CD4-positive, alpha-beta memory T cell (primary cell): ENCODE measurements at places on chromosomes 5 and 9.
A peak's percentile ranks its signal among the peaks of the same experiment; 100 is the strongest.

GRCh38 chr5:36363101-36363500 lies 61.4 kb upstream of the RANBP3L start:
- no peak for DNase-seq

DNA sequence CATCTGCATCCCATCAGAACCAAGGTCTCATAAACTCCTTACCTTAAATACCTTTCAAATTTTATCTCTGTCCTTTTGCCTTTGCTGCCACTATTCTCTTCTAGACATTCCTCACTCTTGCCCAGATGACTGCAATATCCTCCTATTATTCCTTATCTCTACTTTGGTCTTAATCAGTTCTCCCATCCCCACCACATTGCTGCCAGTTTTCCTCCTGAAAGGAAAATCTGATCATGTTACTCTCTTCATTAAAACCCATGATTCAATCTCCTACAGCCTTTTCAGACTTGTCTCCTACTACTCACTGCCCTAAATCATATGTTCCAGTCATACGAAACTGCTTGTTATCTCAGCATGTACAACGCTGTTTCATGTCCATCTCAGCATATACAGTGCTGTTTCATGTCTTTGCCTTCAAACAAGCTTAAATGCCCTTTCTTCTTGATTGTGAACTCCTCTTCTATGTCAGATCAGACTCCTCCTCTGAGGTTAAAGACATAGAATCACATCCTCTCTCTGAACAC lies 152.6 kb upstream of the FST start:
- no peak for DNase-seq

GRCh38 chr9:70519912-70520724 lies 105.7 kb upstream of the KLF9 start:
- DNase-seq: no peak

- DNase-seq: no peak
Measured at GRCh38 chr5:50768634-50769033, 102.2 kb downstream of the PARP8 start.

- DNase-seq: peak; percentile 76
Measured at GRCh38 chr5:159987031-159987674, 21.8 kb upstream of the TTC1 start.

DNA sequence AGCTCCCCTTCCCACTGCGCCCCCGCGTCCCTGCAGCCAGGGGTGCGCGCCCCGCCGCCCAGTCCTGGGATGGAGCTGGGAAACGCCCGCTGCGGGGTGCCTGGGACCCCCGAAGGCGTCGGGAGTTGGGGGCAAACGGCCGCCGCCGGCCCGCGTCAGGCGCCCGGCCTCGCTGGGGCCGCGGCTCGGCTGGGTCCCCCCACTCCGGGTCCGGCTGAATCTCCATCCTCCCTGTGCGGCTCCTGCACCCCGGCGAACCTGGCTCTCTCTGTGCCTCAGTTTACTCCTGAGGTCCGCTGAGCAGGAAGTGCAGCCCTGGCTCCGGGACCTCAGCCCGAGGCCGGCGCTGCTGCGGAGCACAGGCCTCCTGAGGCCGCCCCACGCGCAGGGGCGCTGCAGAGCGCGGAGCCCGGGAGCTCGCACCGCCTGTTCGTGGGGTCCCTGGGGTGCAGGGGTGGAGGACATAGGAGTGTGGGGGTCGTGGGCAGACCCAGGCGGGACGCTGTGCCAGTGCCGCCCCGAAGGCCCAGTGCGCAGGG lies 13.9 kb upstream of the TMEM250 start:
- no peak for DNase-seq

GRCh38 chr9:35306283-35306682 lies 144.5 kb downstream of the UNC13B start:
- no peak for DNase-seq

DNA sequence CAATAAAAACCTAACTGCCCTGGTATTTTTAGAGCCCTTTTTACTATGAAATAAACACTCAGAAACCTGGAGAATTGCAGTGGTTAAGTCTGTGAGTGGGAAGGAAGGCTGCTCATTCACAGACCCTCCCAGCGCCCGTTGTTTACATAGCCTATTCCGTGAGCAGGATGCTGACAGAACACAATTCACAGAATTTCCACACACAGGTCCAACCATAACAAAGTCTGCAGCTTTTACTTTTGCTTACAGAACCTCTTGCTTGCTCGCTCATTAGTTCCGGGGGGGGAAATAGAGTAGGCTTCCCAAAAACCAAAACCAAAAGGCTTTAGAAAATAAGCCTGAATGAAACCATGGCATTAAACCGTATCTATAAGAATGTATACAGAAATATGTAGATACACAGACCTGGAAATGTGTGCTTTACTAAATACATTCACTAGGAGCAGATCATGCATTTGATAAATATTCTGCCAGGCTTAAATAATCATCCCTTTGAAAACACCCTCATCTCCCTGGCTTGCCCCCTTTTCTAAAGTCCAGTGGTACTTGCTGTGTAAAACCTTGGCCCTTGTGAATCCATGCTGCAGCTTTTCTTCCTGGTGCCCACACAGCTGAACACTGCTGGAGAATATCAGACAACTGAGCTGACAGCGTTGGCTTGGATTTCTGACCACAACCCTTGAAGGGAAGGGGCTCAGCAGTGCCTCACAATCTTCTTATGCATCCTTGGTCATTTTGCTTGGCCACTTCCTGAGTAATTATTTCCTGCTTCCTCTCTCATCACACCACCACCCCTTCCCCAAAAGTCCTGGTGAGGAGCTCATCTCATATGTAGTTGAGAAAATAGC lies 128.0 kb downstream of the FANCC start:
- DNase-seq: no peak
